Activated naive CD4-positive, alpha-beta T cell (primary cell): ENCODE measurements at places on chromosomes 16 and 17.

DNA sequence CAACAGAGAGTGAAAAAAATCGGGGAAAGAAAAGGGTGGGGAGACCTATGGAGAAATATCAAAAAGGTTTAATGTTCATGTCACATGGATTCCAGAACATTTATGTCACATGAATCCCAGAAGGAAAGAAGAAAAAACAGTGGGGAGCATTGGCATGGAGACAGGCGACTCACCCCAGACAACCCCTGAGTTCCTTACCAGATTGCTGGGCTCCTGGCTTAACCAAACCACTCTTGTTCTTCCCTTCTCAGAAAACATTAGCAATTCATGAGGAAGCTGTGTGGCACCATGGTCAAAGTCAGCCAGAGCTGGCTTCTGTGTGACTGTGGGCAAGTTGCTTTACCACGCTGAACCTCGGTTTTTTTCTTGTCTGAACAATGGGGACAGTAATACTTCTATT is 49.6 kb upstream of the CLEC19A start:
- no peak for DNase-seq

GRCh38 chr17:74740173-74740572 is 3.1 kb downstream of the RAB37 start:
- DNase-seq = no peak

GRCh38 chr16:72050769-72051464 is 3.4 kb upstream of the HP start:
- no peak for DNase-seq

- DNase-seq = no peak
Measured at GRCh38 chr17:45976755-45977505, 22.1 kb upstream of the STH start.
